ENCODE measurements at places on chromosomes 11 and 22.

DNA sequence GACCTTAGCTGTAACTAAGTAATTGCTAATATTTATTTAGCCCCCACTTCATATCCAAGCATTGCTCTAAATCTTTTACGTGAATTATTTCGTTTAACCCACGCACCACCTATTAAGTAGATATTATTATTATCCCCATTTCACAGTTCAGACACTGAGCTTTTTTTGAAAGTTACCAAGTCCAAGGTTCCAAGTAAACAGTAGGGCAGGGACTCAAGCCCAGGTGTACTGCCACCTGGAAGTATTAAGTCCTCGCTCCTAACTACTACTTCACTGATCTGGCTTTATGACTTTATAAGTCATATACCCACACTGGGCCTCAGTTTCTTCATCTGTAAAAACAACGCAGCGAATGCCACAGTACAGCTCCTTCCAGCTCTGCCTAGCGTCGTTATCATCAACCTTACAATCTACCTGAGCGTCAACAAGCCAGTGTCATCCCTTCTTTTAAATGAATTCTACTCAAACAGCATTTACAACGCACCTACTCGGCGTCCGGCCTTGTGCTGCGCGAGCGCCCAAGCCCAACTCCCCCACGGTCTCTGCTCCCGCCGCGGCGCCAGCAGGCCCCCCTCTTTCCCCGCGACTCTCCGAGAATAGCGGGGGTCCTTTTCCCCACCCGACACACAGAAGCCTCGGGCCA lies 624 bp downstream of the TMEM41B start:
- DNase-seq, result no peak

- DNase-seq, result peak; percentile 77
These were observed 70.4 kb downstream of the MYO7A start for GRCh38 chr11:77198440-77198849.

DNA sequence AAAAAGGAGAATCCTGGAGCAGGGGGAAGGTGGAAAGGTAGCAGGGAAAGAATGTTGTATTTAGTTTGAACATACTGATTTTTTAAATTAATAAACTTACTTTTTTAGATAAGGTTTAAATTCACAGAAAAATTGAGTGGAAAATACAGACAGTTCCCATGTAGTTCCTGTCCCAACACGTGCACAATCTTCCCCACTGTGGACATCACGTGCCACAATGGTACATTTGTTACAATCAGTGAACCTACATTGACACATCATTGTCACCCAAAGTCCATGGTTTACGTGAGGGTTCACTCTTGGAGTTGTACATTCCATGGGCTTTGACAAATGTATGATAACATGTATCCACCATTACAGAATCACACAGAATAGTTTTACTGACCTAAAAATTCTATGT lies 10.5 kb upstream of the PICALM start:
- no peak for DNase-seq

GRCh38 chr11:96217206-96217605 lies 125.8 kb downstream of the MAML2 start:
- DNase-seq, result no peak

GRCh38 chr11:45252877-45253276 lies 33.3 kb downstream of the SYT13 start:
- no peak for DNase-seq

DNA sequence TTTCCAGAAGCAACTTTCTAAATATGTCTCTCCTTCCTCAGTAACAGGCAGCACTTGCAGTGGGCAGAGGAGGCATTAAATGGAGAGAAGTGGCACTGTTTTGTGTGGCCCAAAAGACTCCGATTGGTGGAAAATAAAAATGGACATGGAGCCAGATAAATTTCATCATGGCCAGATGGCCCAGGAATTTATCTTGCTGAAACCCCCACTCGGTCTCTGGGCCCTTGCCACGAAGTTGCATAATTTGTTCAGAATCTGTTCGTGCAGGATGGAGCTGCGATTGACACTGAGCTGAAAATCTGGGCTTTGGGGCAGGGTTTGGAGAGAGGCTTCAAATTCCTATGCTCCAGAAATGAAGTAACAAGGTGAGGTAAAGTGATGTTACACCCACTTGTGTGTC lies 65.5 kb downstream of the C11orf91 start:
- no peak for DNase-seq

All from HAP-1 (cell line).